Left renal pelvis (tissue), 4 donors: ENCODE measurements at places on chromosomes 16 and 17. TPM values are rescaled to one million over a fixed set of nuclear protein-coding genes. Genes with fewer than 3 reads are reported as not detected.

Gene KRT40
- polyA plus RNA-seq: not detected

Gene SYT17
- polyA plus RNA-seq: 1.3 TPM

Gene ABCC12
- polyA plus RNA-seq: not detected

GRCh38 chr17:21036361-21036881 is 6.4 kb downstream of the USP22 start:
- no peak for DNase-seq

Gene SEPTIN12
- not detected for polyA plus RNA-seq

DNA sequence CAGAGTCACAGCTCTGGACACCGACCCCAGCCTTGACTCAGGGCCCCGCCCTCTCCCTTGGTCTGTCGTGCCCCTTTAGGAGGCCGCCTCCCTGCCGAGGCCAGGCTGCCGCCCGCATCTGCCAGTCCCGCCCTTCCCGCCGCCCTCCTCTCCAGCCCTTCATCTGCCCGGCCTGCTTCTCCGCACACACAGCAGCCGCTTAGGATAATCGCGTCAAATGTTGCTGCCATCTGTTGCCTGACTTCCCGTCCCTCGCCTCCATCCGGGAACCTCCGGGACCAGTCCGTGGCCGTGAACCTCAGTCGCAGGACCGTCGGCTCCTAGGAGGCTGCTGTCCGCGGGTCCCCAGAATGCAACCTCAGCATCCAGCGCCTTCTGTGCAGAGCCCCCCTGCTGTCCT is 11.9 kb downstream of the GSE1 start:
- no peak for DNase-seq

Gene KRTAP4-6
- not detected for polyA plus RNA-seq

Gene NBR1
- polyA plus RNA-seq: 122 TPM

Gene RSKR
- 29.4 TPM for polyA plus RNA-seq

- no peak for DNase-seq
Observed at GRCh38 chr17:13864521-13864920, 204.8 kb upstream of the COX10 start.

Gene TEX19
- polyA plus RNA-seq: not detected

Gene TEKT5
- 0.23 TPM for polyA plus RNA-seq

Gene SLC6A4
- polyA plus RNA-seq: 1.6 TPM

GRCh38 chr17:67891481-67892119 is 66.3 kb downstream of the BPTF start:
- DNase-seq: no peak
